ENCODE measurements at places on chromosomes 4 and X. TPM values are rescaled to one million over a fixed set of nuclear protein-coding genes. Genes with fewer than 3 reads are reported as not detected.

- DNase-seq: no peak
These were observed 538.3 kb upstream of the PCDH7 start for GRCh38 chr4:30181918-30182317.

- no peak for DNase-seq
These were observed 149.9 kb downstream of the AMMECR1 start for GRCh38 chrX:110167952-110168451.

NXF2 gene
- polyA plus RNA-seq: 0.61 TPM

SPACA5 gene
- not detected for polyA plus RNA-seq

POU4F2 gene
- not detected for polyA plus RNA-seq

DNA sequence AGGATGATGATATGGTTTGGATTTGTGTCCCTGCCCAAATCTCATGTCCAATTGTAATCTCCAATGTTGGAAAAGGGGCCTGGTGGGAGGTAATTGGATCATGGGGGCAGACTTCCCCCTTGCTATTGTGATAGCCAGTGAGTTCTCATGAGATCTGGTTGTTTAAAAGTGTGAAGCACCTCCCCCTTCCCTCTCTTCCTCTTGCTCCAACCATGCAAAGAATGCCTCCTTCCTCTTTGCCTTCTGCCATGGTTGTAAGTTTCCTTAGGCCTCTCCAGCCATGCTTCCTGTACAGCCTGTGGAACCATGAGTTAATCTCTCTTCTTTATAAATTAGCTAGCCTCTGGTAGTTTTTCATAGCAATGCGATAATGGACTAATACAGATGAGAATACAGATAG is 19.7 kb upstream of the ALG13 start:
- no peak for DNase-seq

ADGRL3 gene
- polyA plus RNA-seq: 28.6 TPM

- DNase-seq: no peak
These were observed 34.4 kb downstream of the BBS12 start for GRCh38 chr4:122766950-122767349.

DRD5 gene
- polyA plus RNA-seq: 0.69 TPM

GAGE2A gene
- polyA plus RNA-seq: not detected

DNA sequence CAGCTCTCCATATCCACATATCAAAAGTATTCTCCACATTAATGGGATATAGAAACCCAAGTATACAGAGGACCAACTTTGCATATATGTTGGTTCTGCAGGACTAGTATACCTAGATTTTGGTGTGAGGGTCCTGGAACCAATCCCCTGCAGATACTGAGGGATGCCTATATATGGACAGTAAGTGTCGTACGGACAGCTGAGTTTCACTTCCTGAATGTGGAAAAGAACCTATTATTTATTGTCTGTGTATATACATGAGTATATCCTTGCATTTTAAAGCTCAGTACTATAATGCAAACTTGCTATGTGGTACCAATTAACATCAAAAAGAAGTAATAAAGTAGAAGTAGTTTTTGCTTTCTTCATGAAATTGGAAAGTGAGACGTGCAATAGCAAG is 101.9 kb downstream of the FBXW7 start:
- DNase-seq: no peak

HGFAC gene
- 1.1 TPM for polyA plus RNA-seq

COL4A5 gene
- 123 TPM for polyA plus RNA-seq

GRCh38 chr4:17187003-17187402 is 288.6 kb upstream of the LDB2 start:
- no peak for DNase-seq

DNA sequence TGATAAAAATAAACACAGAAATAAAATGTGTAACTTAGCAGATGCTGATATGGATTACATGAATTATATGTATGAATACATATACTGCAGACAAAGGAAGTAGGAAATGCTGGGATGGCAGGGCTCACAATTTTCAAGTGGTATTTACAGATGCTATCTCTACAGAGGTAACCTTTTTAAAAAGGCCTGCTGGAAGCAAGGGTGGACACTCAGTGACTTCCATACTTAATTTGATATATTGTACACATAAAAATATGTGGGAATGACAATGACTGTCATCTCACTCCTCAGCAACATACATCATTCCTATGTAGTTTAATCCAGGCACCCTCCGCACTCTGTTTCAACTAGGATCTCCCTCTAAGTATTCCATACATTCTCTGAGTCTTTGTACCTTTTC is 452.9 kb downstream of the DTHD1 start:
- DNase-seq: no peak

GRCh38 chr4:115865736-115866135 is 752.3 kb upstream of the NDST4 start:
- DNase-seq: no peak

- no peak for DNase-seq
These were observed 9.8 kb downstream of the SRP72 start for GRCh38 chr4:56477192-56477702.

GRCh38 chr4:174559894-174560293 is 37.6 kb upstream of the HPGD start:
- no peak for DNase-seq

DNA sequence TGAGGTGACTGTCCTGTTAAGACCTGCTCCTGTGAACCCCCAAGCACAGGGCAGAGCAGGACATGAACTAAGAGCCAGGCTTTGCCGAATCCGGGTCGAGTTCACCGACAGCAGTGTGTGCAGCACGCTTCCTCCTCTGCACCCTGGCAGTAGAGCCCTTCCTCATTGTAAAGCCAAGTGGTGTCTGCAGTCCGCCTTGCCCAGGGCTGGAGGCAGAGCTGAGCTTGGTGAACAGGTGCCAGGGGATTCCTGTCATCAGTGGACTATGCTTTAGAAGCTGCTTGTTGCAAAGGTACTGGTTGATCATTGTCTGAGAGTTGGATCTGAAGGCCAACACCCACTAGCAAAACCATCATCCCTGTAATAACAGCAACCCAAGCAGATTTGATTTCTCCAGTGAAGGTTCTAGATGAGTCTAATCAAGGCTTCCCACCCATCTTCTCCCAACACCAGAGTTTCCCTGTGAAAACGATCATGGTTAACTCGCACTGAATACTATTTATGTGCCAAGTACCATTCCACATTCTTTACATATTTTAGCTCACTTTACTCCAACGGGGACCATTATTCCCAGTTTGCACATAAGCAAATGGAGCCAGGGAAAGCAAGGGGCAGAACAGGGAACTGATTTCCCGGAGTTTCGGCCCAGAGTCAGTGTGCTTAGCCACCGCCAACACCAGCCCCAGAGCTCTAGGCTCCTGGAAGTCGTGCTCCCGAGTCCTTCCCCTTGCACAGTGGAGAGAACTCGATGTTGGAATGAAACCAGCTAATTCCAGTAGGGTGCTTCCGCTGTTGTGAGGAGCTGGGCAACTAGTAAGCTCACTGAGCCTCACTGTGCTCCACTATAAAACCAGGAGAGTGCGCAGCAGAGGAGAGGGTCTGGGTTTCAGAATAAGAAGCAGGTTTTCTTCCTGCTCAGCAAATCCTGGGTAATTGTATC is 1.4 kb upstream of the SLC34A2 start:
- DNase-seq: no peak

GRCh38 chrX:101108284-101108683 is 10.3 kb downstream of the CENPI start:
- no peak for DNase-seq

PSAPL1 gene
- not detected for polyA plus RNA-seq

KLHL34 gene
- polyA plus RNA-seq: 0.04 TPM

DNA sequence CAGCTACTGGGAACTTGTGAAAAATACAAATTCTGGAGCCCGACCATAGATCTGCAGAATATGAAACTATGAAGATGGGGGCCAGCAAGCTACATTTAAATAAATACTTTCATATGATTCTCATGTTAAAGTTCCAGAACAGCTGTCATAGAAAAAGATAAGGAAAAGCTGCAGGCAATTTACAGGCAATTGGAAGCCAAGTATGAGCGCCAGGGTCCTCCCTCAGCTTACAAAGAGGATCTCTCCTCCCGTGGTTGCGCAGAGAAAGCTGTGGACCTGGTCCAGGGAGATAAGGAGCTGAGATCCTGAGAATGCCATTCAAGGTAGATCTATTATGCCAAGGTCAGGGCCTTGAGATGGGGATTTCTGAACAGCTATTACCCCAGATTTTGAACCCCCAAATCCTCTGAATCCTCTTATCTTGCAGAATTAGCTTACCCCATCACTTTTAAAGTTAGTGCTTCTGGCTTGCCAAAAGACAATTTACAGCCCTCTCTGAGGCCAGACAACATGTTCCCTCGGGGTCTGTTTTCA is 25.6 kb upstream of the FRAS1 start:
- no peak for DNase-seq

GPR82 gene
- polyA plus RNA-seq: 0.03 TPM

GRCh38 chr4:56468097-56468422 is 643 bp downstream of the SRP72 start:
- no peak for DNase-seq

BDH2 gene
- polyA plus RNA-seq: 187 TPM

FAM53A gene
- 1.7 TPM for polyA plus RNA-seq

- DNase-seq: peak; percentile 34
These were observed at the start of gene APELA for GRCh38 chr4:164876700-164877324. Gene APELA, plus strand, starts transcription at chr4:164877178. Its CDS starts 154 bp downstream, at chr4:164877332.

GRIA3 gene
- polyA plus RNA-seq: 2.3 TPM

GRCh38 chr4:82818664-82819662 is 20.4 kb upstream of the SCD5 start:
- DNase-seq: no peak

GRCh38 chr4:182547435-182547834 is 304.2 kb downstream of the TENM3 start:
- DNase-seq: no peak

AADAT gene
- polyA plus RNA-seq: 29.5 TPM

DNA sequence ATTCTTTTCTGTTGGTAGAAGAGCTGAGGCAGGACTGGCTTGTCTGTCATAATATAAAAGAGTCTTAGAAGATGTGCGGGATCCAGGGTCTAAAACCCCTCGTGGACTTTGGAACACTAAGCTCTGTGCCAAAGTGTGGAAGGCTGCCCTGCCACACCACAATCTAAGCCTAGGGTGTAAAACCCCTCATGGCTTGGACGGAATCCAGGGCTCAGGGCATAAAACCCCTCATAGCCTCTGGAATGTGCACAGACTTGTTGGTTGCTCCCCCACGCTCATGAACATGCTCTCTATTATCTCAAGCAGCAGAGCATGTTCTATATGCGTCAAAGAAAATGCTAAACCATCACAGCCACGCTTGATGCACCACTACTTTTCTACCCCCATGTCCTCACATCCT is 483.6 kb downstream of the GABRG1 start:
- no peak for DNase-seq

Data from right renal pelvis (tissue), 4 donors.